ENCODE measurements at places on chromosomes 4 and X.
A peak's percentile ranks its signal among the peaks of the same experiment; 100 is the strongest.

DNA sequence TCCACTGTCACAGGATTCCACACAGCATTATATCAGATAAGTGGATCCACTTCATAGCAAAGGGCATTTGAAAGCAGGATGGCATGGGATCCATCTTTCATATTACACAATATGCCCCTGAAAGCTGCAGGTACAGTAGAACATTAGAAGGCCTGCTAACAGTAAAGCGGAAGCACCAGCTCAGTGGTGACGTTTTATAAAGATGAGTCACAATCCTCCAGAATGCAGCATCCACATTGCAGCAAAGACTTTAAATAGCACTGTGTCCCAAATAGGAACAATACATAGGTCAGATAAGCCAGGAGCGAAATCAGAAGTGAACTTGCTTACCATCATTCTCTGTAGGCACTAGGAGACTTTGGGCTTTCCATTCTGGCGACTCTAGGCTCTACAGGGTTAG is 609.5 kb upstream of the FAT1 start:
- no peak for DNase-seq

DNA sequence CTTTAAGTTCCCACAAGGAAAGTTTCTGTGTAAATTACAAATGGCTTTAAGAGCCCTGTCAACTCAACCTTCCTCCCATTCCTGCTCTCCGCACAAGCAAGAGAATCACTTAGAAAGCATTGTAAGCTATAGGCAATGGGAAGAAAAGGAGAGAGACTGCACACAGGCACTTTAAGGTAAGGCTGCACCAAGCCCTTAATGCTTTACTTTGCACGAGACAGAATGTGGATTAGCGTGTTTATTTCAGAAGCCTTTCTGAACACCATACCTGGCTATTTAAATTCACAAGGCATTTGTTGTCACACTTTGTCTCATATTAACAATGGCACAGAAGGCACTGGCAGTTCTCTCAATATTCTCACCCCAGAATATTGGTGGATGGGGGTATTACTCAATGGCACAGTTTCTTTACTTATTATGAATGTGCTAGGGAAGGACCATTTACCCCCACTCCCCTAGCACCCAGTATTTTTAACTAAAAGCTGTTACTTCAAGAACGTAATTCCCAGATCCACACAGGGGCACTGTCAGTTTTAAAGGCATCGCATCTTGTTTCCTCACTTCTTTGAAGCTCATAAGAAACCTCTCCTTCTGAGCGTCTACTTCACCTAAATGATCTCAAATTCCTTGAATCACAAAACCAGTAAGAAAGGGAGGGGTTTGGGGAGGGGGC is 150.0 kb downstream of the MAML3 start:
- DNase-seq, result no peak

GRCh38 chrX:121227888-121228287 is 180.5 kb downstream of the GLUD2 start:
- no peak for DNase-seq

DNA sequence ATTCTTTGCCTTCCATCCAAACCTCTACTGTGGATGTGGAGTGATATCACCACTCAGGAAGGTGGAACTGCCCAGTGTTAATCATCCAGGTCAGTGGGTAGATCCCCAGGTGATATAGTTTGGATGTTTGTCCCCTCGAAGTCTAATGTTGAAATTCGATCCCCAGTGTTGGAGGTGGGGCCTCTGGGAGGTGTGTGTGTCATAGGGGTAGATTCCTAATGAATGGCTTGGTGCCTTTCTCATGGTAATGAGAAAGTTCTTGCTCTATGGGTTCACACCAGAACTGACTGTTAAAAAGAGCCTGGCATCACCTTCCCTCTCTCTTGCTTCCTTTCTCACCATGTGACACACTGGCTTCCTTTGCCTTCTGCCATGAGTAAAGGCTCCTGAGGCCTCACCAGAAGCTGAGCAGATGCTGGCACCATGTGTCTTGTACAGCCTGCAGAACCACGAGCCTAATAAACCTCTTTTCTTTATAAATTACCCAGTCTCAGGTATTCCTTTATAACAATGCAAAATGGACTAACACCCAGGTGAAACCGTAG is 6.8 kb upstream of the SOWAHB start:
- no peak for DNase-seq

DNA sequence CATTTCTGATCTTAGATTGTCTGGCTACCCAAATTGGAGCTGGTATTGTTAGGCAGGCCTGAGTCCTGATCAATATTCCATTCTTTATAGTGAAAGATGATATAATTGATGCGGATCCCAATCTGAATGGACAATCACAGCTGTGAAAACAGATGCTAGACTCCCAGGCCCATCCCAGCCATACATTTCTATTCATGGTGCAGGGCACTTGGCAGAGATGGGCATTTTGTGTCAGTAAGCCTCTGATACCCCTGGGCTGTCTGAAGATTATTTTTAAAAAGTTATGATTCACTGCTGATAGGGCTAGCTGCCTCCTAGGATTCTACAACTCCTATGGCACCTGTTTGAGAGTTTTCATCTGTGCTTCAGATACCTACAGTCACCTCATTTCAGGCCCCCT is 61.2 kb upstream of the TSPAN7 start:
- DNase-seq, result no peak

DNA sequence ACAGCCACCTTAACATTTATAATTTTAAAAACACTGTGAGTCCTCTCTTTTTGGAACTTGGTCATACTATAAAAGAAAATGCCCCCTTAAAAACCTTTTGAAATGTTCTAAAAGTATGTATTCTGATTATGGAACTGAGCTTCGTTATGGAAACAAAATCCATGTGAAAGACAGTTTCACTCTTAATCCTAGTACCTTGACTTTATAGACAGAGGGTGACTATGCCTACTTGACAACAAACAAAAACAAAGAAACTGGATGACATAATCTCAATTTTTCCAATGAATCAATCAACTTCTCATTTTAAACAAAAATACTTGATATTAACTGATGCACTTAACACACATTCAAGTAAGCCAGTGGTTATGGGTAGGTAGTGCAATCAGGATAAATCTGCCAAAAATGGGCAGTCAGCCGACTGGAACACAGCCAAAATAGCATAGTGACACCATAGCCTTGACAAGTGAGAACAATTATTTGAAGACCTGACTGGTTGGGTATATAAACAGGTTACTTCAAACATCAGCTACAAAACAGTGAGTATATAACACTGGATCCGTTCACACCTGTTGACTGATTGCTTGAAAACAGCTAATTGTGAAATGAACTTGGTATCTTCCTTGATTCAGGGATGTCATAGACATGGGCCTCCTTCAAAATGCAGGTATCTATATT is 265.5 kb downstream of the PPP3CA start:
- DNase-seq, result peak; percentile 22

GRCh38 chrX:73758250-73758649 is 195.3 kb downstream of the CHIC1 start:
- DNase-seq, result no peak

- no peak for DNase-seq
These were observed 839.4 kb upstream of the LCORL start for GRCh38 chr4:18860836-18861530.

GRCh38 chr4:38491854-38492478 is 172.0 kb upstream of the KLF3 start:
- no peak for DNase-seq

GRCh38 chr4:148749403-148749802 is 307.2 kb upstream of the NR3C2 start:
- DNase-seq, result no peak

DNA sequence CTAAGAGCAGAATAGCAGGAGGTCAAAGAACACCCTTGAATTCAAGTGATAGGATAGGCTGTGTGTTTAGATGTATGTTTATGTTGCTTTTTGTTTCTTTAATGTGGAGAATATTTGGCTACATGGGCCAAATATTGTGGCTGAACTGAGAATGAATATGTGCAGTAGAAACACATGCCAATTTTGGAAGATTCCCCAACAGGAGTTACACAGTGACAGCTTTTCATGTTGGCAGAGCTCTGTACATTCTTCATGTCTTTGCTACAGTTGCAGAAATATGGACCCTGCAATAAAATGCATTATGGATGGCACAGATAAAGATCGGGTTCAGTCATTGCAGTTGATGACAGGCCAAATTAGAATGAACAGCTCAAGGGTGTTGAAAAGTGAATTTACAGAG is 82.8 kb upstream of the SLC4A4 start:
- DNase-seq, result no peak

DNA sequence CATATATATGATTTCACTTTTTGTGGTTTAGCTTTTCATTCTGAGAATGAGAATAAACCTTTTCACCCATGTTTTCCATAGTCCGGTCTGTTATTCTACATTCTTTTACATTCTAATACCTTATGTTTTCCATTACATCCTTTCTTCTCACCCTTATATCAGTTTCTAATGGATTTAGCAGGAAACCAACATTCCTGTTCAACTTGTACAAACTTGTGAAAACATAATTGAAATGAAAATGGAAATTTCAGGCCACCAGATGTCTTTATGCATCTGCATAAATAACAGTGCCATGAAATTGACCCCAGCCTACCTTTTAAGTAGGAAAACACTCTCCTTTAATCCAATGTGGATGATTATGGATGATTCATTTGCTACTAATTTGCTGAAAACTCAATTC is 494.8 kb upstream of the ZFP42 start:
- no peak for DNase-seq

DNA sequence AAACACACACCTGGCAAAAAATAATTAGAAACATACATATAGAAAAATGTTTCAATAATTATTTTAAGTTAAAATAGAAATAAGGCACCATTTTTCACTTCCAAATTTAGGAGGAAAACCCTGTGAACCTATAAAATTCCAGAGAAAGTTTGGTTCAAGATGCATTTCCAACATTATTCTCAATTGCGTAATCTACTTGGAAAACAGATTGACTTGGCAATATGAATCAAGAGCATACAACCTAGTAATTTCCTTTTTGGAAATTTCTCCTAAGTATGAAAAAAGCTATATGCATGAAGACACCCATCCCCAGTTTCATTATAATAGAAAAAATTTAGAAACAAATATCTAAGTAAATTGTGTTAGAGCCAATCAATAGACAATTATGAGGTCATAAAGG is 242.9 kb downstream of the IQCM start:
- DNase-seq, result no peak

Measured in erythroblast (primary cell).